Skeletal muscle cell (primary cell): ENCODE measurements at places on chromosomes 6 and 20.

- no peak for DNase-seq
Observed at GRCh38 chr6:170248111-170248805, 42.6 kb downstream of the DLL1 start.

DNA sequence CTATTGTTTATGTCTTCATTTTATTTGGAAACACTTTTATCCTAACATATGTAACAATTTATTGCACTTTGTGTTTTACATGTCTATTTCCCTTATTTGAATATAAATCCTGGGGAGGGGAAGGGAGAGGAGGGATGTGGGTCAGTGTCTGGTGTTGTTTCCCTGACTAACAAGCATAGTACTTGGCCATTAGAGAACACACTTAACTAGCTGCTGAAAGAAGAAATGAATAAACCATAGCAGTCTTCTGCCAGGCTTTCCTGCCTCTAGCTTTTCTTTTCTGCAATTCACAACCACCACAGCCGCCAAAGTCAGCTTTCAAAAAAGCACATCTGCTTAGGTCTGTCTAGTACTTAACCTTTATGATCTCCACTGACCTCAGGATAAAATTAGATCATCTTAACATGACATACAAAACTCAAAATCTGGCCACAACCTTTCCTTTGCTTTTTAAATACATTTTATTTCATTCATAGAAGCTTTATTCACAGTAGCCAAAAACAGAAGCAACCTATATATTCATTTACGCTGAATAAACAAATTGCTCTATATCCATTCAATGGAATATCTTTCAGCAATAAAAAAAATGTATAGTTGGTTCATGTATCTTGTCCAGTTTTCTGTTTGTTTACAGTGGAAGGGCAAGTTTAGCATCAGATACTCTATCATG is 16.3 kb downstream of the PDSS2 start:
- no peak for DNase-seq

DNA sequence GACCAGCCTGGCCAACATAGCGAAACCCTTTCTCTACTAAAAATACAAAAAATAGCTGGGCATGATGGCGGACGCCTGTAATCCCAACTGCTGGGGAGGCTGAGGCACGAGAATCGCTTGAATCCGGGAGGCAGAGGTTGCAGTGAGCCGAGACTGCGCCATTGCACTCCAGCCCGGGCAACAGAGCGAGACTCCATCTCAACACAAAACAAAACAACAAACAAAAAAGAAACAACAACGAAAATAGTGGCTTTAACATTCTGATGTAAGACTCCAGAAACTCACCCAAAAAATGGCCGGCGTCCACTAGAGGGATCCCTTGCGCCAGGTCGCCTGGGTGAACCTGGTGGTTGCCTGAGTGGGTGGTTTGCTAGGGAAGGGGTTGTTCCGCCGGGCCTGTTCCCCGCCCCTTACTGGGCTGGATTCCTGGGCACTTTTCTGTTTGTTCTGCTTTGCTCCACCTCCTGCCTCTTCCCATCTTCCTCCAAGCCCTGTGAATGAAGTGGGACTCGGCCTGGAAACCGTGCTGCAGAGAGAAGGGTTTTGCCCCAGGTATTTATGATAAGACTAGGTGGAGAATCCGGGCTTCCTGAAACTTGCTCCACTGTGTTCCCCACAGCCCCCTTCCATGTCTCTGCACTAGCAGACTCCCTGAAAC is 1.5 kb downstream of the PABPC1L start:
- no peak for DNase-seq

DNA sequence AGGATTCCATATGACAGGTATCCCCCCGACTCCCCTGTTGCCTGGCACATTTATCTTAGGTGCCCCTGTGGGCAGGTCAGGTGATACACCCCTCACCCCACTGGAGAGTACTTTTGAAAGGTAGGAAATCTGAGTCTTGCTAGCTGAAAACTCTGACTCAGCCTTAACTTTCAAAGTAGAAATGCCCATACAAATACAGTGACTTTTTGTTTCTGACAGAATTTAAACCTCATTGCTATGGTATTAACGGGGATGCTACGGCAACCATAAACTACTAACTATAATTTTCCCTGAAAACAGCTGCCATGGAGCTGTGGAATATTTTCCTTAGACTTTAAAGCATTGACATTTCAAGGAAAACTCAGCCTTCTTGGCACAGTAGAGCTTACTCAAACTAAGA is 536.0 kb downstream of the RFPL4B start:
- no peak for DNase-seq

DNA sequence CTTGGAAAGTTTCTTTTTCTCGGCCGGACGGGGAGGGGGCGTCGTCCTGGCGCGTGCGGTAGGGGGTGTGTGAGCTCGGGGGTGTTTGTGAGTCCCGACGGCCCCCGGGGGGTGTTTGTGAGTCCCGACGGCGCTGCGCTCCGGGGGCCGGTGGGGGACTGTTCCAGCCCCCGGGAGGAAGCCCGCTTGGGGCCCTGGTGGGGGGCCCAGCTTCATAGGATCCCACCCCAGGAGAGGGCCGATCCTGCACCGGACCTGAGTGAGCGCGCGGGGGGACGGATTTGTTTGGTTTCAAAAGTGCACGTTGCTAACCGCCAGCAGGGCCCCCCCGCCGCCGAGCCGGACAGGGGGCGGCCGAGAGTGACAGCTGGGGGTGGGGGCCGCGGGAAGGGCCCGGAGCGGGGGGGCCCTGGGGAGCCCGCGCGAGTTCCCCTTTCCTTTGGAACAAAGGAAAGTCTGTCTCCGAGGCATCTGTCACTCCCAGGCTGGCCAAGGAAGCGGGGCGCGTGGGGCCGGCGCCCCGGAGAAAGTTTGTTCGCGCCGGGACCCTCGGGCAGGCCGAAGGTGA is 485 bp downstream of the TGIF2 start:
- DNase-seq: no peak

- no peak for DNase-seq
Observed at GRCh38 chr6:17851001-17851719, 136.3 kb downstream of the KIF13A start.

- DNase-seq: peak; percentile 62
Observed at GRCh38 chr6:44649365-44650025, 262.0 kb downstream of the CDC5L start.

GRCh38 chr20:11035211-11035610 is 361.4 kb upstream of the JAG1 start:
- DNase-seq: no peak
